ENCODE measurements at places on chromosomes 1 and 21.

GRCh38 chr1:52461821-52462220 is 57.4 kb downstream of the PRPF38A start:
- no peak for DNase-seq

GRCh38 chr1:66278260-66279021 is 255.5 kb upstream of the SGIP1 start:
- peak; percentile 20 for DNase-seq

GRCh38 chr1:67608661-67609576 is 76.1 kb upstream of the GADD45A start:
- DNase-seq = no peak

DNA sequence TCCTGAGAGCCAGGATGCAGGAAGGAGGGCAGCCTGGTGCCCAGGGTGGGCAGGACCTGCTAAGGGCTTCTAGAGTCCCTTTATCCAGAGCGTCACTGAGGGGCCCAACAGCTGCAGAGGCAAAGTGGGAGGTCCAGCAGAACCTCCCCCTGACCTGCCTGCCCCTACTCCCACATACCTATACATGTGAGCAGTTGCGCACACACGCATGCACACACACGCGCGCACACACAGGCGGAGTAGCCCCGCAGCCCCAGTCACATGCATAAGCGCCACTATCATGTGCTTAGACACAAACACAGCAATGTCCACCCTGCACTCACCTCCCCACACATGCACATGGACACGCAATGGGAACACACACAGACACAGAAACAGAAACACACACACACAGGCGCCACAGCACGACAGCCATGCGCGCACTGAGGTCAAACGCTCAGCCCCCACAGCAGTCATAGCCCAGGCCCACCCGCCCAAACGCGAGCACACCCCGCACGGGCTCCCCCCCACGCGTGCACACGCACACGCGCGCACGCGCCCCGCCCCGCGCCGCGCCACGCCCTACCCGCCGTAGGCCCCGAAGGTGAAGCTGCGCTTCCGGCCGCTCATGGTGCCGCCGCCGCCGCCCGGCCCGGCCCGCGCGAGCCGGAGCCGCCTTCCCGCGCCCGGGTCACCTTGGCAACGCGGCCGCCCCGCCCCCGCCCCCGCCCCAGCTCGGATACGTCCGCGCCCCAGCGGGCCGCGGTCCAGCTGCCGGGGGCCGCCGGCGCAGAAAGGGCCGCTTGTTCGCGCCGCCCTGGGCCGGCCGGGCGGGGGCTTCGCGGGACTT is 17.7 kb downstream of the RAP1GAP start:
- DNase-seq = peak; percentile 70

DNA sequence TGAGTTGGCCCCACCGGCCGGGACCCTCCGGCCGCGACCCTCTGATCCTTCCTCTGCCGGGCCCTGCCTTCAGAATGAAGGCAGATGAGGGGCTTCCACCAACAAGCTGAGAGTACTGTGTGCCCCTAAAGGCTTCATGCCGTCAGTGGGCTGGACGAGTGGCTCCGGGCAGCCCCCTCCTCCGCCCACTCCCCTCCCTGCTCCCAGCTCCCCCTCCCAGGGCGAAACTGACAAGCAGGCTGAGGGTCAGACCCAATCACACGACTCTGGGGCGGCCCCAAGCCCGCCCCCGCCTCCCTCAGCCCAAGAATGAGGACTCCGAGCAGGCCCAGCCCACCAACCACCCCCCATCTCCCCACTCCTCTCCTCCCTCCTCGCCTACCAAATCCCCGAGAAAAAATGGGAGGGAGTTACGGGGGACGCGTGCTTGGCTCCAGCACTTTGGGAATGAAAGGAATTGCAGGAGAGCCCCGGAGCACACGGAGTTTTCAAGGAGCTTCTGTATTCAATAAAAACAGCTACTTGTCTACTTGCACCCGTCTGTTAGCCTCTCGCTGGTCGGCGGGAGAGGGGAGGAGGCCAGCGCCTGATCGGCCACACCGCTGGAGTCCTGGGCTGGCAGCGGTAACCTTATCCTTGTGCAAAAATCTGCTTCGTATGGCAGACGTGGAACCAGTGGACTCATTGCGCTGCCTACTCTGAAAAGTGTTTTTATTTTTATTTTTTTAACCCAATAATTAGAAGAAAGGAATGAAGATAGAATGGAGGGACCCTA is at the start of gene COL11A1:
Gene COL11A1 (minus strand): TSS at position 147 of the 775 bp plus-strand sequence. CDS start 344 bp downstream, outside the sequence.
- no peak for DNase-seq

DNA sequence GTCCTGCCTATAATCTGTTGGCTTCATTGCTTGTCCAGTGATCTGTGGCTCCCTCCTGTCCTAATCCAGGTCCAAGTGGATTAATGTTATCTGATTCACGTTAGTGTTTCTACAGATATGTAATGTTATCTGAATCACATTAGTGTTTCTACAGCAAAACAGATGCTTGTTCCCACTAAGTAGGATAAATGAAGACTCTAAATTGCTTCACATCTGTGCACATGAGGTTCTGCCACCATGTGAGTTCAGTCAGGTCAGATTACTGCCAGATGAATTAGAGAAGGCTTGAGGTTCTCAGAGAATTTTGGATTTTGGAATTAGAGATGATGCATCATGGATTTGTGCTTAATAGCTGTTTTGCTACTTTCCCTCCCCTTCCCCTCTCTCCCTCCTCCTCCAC is 13.2 kb downstream of the DISC1 start:
- DNase-seq = no peak

GRCh38 chr1:234866007-234866866 is 256.3 kb upstream of the IRF2BP2 start:
- DNase-seq = no peak

DNA sequence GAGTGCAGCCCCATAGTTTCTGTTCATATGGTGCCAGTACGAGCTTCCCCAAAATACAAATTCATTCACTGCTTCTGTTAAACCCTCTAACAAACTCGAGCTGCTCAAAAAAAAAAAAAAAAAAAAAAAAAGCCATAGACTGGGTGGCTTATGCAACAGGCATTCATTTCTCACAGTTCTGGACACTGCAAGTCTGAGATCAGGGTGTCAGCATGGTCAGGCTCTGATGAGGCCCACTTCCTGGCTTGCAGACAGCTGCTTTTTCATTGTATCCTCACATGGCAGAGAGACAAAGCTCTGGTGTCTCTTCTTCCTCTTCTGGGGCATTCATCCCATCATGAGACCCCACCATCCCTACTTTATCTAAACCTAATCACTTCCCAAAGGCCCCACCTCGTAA is 121.6 kb downstream of the PTBP2 start:
- DNase-seq = no peak

DNA sequence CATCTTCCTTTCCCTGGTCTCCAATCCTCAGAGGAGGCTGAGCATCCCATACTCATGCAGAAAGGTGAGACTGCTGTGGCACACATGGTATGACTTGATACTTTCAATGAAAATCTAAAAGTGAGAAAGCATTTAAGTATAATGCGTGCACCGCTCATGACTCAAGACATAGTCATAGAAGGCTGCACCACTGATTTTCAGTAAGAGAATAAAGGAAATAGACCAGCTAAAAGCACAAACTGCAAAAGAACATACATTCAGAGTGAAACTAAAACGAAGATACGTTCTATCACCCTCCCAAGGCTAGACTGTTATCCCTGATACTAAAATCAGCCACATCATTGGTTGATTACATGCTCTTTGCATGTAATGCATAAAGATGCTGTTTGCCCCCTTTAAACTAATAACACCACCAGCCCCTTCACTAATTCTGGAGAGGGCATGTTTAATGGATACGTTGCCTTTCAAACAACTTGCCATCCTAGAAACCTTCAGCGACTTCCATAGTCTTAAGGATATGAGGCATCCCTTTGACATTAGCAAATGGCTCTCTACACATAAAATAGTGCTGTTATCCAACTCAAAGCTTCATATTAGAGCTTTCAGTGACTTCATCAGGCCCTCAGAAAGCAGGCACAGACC is 2.1 kb downstream of the PLD5 start:
- no peak for DNase-seq

DNA sequence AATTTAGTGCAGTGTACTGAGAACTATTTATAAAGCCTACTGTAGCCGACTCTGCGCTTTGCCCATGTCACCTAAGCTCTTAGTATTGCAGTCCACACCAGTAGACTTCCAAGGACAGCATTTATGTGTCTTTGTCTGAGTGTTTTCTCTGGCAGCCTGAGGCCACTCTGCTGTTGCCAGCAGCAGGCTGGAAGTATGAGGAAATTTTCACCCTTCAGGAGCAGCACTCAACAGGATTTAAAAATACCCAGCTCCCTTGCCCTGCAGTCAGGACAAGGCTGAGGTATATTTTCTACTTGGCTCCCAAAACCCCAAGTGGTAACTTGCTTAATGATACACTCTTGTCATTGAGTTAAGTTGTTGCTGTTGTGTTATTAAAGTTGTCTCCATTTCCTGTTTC is 230.1 kb downstream of the SRGAP2C start:
- peak; percentile 35 for DNase-seq

GRCh38 chr1:44044071-44044801 is 13.0 kb upstream of the SLC6A9 start:
- no peak for DNase-seq

- DNase-seq = no peak
Measured at GRCh38 chr1:111204983-111205713, 4.7 kb upstream of the DENND2D start.

GRCh38 chr1:36773827-36774541 is 260.3 kb downstream of the GRIK3 start:
- no peak for DNase-seq

All from RPMI8226 (cell line).